Mucosa of descending colon (tissue), 3 donors: ENCODE measurements at places on chromosomes 13 and 19. TPM values are rescaled to one million over a fixed set of nuclear protein-coding genes. Genes with fewer than 3 reads are reported as not detected.

Gene FFAR1
- not detected for total RNA-seq

Gene HOOK2
- total RNA-seq = 91.9 TPM

Gene MAG
- not detected for total RNA-seq

Gene KIR3DL2
- not detected for total RNA-seq

Gene ZNF611
- total RNA-seq = 16.0 TPM

Gene MCEMP1
- not detected for total RNA-seq

Gene CLIP3
- total RNA-seq = 4.6 TPM

Gene FCER2
- total RNA-seq = 0.44 TPM

Gene SMIM44
- 1.1 TPM for total RNA-seq

Gene PLIN4
- 2.8 TPM for total RNA-seq

Gene RELB
- 20.9 TPM for total RNA-seq

Gene PSG11
- not detected for total RNA-seq

Gene MEIS3
- 4.2 TPM for total RNA-seq

Gene EIF3K
- total RNA-seq = 350 TPM

Gene CYP4F11
- 2.1 TPM for total RNA-seq

Gene TMEM238
- total RNA-seq = 31.4 TPM

Gene GZMM
- 0.76 TPM for total RNA-seq

Gene CCDC169
- total RNA-seq = 6.8 TPM

Gene NLRP7
- total RNA-seq = 0.12 TPM

Gene PBX4
- 4.6 TPM for total RNA-seq

Gene ACP7
- total RNA-seq = not detected

Gene DNAAF3
- total RNA-seq = 0.69 TPM

Gene TMEM59L
- 10.5 TPM for total RNA-seq

Gene ZNF729
- total RNA-seq = not detected
